ENCODE measurements at places on chromosomes 16 and 17.

GRCh38 chr16:11201498-11202259, 54.3 kb downstream of the SOCS1 start:
- no peak for DNase-seq

GRCh38 chr17:27525316-27525715, 69.1 kb downstream of the KSR1 start:
- DNase-seq = no peak

DNA sequence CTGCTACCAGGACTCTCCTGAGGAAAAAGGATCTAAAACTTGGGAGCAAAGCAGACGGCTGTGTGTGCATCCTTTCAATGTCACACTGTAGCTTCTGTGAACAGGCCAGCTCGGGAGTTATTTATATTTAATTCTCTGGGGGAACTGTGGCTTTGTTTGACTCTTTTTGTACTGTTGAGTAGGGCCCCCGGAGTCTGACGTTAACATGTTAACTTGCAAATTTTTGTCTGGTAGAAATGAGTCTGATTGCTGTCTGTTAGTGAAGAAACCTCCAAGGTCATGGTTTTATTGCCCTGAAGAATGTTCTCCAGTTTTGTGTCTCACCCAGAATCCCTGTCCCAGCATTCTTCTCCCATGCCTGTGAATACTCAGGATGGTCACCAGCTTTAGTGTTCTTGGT, 14.2 kb upstream of the KCNG4 start:
- no peak for DNase-seq

DNA sequence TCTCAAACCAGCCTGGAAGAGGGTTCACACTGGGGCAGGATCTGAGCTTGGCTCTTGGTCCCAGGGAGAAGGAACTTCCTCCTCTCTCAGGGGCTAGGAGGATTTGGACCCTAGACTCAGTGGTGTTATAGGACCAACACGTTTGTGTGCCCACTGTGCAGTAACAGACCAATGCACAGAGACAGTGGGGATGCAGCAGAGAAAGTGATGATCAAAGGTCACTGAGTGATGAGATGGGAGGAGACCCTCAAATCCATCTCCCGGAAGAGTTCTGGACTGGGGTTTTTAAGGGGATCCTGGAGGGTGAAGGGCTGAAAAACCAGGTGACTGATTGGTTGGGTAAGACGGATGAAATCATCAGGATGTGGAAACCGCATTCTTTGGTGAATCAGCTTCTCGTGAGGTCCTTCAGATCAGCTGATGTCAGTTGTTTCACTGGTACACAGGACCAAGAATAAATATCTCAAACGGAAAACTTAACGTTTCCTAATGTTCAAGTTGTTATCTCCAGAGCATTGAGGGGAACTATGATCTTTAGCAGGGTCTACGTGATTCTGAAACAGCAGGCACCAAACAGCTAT, 3.3 kb upstream of the VAC14 start:
- DNase-seq = no peak

DNA sequence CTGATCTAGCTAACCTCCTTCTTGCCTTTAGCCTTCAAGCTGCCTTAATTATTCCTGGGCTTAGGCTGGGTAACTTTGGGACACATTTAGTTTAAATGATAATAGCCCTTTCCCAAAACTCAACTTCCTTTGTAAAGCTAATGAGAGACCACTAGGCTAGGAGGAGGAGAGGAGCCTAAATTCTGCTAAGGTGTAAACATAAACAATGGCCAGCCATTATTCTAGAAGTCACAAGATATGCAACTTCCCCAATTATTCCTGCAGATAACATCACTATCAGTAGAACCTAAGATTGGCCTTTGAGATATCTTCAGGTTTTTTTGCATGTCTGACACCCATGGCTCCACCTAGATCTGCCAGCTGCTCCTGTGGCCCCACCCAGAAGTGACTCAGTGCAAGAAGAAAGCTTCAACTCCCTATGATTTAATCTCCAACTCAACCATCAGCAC, 131.2 kb upstream of the FAM20A start:
- DNase-seq = no peak

DNA sequence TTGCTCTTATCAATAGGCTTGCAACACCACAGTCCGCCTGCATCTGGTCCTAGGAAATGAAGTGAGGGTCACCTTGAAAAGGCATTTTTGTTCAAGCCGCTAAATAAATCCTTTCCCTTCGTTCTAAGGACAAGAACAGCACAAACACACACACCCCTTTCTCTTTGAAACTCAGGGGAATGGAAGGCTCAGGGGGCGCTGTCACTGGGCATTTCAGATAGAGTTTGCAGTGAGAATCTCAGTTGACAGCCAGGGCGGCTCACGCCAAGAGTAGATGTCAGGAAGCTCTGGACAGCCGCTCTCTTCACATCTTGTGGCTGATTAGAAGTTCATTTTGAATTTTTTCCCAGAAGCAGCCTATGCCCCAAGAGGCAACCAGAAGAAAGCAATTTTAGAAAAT, 39.8 kb downstream of the ABAT start:
- DNase-seq = no peak

- DNase-seq = no peak
These were observed 496.5 kb downstream of the TOX3 start for GRCh38 chr16:52050418-52050817.

- peak; percentile 9 for DNase-seq
These were observed 74.8 kb upstream of the SMURF2 start for GRCh38 chr17:64736804-64737492.

- no peak for DNase-seq
These were observed 17.7 kb upstream of the TOM1L1 start for GRCh38 chr17:54882950-54883349.

Data from activated T-helper 1 cell treated with Interleukin-2 at 50 U/mL for 16 hours (primary cell).